ENCODE measurements at places on chromosomes 1 and 21.

GRCh38 chr1:16117369-16117768, 38.5 kb downstream of the EPHA2 start:
- no peak for DNase-seq

DNA sequence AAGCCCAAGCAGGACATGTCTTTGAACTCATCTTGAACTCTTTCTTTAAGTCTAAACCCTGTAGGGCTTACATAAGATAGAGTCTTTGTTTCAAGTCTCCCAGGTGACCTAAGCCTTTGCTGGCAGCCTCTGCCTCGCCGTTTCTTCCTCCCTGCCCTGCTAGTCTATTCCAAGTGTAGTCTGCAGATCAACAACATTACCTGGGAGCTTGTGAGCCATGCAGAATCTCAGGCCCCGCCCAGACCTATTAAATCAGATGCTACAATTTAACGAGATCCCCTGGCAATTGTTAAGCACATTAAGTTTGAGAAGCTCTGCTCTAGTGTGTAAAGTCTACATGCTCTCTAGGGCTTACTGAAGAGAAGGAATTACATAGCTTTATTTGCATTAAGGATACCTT, 271.6 kb downstream of the PBX1 start:
- no peak for DNase-seq

DNA sequence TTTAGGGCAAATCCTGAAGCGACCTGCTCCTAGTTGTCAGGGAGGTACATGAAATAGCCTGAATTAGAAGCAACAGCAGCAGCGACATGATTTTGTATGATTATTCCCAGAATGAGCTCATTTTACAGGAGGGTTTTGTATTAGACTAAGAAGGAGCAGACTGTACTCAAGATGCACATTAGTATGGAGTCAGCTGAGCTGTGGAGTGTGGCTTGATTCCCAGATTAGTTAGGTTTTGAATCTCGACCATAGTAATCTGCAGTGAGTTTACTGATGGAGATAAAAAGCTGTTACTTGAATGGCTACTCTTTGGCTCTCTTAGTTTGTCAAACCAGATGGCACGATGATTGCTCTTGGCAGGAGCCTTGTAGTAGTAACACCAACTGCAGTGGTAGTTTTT, 143.1 kb downstream of the PHTF1 start:
- no peak for DNase-seq

GRCh38 chr1:9250411-9251381, 16.1 kb downstream of the H6PD start:
- peak; percentile 15 for DNase-seq

GRCh38 chr1:150981805-150982712, at the start of gene ANXA9:
Gene ANXA9, plus strand, starts transcription at chr1:150982292. Its CDS starts 814 bp downstream, at chr1:150983106.
- DNase-seq: peak; percentile 68

GRCh38 chr1:84505493-84506001, 639 bp upstream of the SPATA1 start:
- no peak for DNase-seq

- DNase-seq: no peak
Observed at GRCh38 chr1:216005916-216006315, 417.3 kb downstream of the USH2A start.

DNA sequence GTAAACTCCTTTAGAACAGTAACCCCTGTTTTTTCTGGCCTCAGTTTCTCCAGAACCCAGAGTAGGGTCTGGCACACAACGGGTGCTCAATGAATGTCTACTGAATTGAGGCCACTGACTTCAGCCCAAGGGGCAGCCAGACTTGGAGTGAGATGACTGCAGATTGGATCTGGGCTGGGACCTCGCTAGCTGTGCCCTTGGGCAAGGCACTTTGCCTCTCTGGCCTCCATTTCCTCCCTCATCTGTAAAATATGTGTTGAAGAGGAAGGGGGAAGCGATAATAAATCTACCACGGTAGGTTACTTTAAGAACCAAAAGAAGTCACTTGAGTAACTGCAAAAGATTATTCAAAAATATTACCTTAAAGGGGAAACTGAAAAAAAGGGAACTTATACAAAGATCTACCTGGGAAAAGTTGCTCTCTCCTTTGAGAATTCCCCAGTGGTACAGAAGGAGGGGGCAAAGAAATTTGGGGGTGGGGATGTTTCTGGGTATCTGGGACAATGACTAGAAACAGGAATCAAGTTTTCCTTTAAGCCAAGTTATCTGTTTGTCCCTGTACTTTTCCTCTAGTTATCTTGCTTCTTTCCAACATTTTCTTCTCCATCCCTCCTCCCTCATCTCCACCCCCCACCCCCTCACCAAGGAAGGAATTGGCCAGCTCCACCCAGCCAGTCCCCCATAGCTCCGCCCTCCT, 394 bp upstream of the GRHL3 start:
- DNase-seq: no peak

GRCh38 chr1:181504399-181504842, 21.1 kb downstream of the CACNA1E start:
- DNase-seq: peak; percentile 27

DNA sequence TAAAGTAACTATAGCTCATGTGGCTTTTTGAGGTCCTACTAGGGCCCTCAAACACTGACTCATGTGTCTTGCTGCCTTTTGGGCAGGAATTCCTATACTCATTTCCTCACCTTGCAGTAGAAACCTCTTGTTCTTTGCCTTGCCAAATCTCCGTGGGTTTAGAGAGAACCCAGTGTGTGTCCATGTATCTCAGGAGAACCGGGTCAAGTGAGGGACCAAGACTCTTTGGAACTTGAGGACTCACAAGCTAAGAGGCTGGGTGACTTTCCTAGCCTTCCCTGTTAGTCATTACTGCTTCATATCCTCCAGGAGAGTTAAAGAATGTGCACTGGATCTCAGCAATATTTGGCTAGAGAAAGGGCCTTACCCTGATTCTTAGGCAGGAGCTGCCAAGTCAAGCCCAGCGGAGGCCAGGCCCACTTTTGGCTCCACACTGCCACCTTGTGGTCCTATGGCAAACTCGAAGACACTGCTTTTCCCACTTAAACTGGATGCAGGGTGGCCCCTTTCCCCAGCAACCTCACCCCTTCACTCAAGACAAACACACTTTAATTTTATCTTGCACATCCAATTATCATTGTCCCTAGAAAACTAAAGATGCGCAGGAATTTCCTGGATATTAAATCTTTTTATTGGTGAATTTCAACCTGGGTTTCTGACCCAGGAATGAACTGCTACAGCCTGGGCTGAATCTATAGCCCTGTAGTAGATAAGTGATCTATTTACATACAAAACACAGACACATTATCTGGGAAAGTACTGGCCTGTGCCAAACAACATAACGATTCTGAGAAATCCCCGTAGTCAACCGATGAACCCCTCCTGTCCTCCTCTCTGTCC, 10.6 kb downstream of the AVPR1B start:
- DNase-seq: peak; percentile 83

- DNase-seq: no peak
Observed at GRCh38 chr1:101945884-101946283, 50.8 kb downstream of the OLFM3 start.

DNA sequence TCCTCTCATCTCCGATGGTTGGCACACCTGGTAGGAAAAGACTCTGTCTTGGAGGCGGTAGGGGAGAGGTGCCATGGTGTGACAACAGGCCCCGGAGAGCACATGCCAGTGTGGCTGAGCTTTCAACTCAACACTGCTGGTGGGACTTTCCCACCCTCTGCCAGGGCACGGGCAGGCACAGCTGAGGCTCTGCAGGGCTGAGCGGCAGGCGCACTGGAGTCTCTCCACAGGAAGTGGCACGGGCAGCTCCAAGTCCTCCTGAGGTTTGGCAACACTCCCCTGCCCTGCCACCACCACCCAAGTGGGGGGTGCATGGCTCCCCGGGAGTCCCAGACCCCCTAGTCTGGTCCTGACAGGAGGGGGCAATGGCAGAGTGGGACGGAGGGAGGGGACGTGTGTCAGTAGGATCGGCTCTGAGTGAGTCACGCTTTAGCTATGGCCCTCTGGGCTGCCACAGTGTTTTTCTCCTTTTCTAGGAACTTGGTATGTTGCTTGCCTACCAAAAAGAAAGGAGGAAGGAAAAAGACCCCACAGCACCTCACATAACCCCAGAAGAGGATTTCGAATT, 27.3 kb upstream of the EVA1B start:
- no peak for DNase-seq

GRCh38 chr1:223654083-223654482, 11.4 kb downstream of the CAPN8 start:
- no peak for DNase-seq

DNA sequence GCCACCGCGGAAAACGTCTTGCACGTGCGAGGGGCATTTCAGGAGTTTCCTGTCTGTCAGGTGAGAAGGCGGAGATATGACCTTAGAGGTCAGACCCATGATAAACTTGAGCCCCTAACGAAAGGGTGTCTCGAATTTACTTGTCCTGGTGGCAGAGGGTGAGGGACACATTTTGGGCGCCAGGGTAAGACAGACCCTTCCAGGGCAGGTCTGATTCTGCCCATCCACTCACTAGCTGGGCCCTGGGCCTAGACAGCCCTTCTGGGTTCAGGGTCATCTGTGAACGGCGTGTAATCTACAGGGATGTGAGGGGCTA, 395 bp upstream of the CSRP1 start:
- DNase-seq: no peak

DNA sequence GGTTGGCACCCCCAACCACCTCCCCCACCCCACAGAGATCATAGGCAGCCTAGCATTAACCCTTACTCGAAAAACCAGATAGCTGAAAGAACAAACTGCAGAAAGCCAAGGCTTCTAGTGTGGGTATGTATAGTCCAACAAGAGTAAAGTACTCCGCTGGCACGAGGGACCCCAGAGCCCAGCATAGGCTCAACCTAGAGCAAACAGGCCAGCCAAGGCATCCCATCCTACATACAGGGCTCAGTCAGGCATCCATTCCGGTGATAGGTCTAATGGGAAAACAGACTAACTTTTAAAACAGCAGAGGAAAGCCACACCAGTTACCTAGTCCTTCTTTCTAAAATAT, 17.8 kb downstream of the DIPK1A start:
- no peak for DNase-seq

DNA sequence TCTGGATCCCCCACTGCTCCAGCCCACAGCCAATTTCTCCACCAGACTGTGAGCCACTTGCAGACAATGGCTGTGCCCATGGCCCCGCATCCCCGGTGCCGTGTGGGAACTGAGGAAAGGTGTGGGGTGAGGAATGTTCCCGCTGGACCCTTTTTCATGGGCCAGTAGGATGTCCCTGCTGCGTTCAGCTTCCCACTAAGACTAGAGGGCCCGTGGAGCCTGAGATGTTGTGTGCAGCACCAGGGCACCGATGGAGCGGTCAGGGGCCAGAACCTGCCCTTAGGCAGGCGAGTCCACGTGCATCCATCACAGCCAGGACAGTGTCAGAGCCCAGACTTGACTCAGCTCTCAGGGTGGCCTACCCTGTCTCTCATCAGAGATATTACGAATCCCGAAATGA, 105.7 kb upstream of the COL6A1 start:
- DNase-seq: no peak

DNA sequence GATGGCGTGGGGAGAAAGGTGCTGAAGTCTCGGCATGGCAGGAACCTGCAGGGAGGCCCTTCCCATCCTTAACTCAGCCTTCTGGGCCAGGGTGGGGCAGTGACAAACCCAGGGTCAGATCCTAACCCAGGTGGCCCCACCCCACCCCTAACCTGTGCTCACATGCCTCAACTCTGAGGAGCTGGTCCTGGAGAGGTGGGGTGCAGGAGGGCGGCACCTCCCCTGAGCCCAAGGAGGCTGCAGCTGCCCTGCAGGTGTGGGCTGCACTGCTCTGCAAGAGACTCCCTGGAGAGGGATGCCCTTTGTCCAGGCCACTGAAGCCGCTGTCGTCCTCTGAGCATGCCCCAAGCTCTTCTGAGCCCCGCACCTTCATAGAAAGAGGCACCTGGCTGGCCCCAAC, 15.2 kb upstream of the ADAMTSL4 start:
- no peak for DNase-seq

GRCh38 chr1:91515994-91516393, 15.3 kb downstream of the CDC7 start:
- DNase-seq: no peak

DNA sequence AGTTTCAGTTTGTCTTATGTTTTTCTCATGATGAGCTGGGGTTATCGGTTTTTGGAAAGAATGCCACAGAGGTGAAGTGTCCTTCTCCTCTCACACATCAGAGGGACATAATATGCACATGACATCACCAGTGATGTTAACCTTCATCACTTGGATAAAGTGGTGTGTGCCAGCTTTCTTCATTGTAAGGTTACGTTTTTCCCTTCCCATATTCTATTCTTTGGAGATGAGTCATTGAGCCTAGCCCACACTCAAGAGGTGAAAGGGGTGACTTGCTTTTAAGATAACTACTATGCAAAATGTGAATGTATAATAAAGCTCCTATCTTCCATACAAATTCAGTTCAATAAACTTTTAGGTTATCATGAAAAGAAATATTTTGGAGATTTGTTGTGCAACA, 36.7 kb upstream of the MAGI3 start:
- no peak for DNase-seq

DNA sequence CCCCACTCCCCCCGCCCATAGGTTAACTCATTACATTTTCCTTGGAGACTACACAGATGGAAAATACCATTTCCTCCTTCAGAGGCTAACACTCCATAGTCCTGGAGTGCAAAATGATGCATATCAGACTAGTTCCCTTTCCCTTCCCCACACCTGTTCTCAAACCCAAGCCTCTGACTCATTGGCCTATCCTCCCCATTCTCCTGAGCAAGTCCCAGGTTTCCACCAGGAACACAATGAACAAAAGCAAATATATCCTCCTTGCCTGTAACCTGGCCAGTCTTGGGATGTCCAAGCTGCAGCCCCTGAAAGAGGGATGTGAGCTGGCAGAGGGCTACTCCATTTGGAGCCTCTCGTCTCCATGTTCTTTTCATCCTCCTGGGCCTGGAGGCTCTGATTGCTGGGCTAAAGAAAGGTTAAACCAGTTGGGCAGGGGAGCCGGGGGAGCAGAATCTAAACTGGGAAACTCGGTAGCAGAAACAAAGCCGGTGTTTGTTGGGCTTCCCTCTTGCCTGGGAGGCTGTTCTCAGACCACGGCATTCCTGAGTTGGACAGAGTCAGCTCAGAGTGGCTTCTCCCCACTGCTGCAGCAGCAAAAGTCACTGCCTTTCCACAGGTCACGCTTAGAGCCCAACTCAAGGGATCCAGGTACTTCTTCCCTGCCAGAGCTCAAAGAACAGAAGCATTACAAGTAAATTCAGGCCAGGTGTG, 13.9 kb downstream of the SSR2 start:
- DNase-seq: no peak

DNA sequence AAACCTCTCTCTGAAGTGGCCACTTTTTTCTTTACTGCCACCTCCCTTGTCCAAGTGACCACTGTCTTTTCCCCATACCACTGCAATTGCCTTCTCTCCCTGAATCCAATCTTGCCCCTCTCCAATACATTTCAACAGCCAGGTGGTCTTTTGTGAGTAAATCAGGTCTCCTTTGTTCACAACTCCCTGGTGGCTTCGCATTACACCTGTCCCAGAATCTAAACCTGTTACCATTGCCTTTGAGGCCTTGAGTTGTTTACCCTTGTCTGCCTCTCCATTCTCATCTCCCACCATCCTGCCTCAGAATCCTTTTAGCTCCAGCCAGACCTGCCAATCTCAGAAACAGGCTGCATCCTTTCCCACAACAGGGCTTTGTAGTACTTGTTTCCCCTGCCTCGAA, 21.8 kb upstream of the DYNLT5 start:
- peak; percentile 18 for DNase-seq

- DNase-seq: no peak
Observed at GRCh38 chr1:25534410-25534788, 9.0 kb upstream of the LDLRAP1 start.
